AG09319 (cell line): ENCODE measurements at places on chromosomes 4 and X.
A peak's percentile ranks its signal among the peaks of the same experiment; 100 is the strongest.

- no peak for DNase-seq
These were observed 95.1 kb downstream of the TSPAN7 start for GRCh38 chrX:38656350-38656915.

GRCh38 chrX:80807606-80807991 lies 2.1 kb downstream of the BRWD3 start:
- DNase-seq, result no peak

DNA sequence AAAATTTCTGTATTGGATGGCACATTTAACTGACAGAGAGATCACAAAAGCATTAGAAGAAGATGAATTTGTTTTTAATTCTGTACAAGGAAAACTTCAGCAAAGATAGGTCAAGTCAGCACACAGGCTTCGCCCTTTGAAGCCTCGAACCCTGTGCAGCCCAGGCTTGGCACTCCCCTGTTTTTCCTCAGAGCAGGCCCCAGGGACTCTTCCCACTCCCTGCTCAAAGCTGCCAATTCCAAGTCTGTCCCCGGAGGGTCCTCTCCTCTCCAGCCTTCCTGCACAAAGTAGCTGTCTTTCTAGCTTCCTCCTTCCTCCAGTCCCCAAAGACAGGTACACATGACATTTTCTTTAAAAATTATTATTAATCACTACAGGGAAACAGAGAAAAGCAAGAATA lies 466.3 kb downstream of the PPARGC1A start:
- no peak for DNase-seq

- DNase-seq, result no peak
These were observed 2.2 kb downstream of the CCNB3 start for GRCh38 chrX:50206753-50207152.

DNA sequence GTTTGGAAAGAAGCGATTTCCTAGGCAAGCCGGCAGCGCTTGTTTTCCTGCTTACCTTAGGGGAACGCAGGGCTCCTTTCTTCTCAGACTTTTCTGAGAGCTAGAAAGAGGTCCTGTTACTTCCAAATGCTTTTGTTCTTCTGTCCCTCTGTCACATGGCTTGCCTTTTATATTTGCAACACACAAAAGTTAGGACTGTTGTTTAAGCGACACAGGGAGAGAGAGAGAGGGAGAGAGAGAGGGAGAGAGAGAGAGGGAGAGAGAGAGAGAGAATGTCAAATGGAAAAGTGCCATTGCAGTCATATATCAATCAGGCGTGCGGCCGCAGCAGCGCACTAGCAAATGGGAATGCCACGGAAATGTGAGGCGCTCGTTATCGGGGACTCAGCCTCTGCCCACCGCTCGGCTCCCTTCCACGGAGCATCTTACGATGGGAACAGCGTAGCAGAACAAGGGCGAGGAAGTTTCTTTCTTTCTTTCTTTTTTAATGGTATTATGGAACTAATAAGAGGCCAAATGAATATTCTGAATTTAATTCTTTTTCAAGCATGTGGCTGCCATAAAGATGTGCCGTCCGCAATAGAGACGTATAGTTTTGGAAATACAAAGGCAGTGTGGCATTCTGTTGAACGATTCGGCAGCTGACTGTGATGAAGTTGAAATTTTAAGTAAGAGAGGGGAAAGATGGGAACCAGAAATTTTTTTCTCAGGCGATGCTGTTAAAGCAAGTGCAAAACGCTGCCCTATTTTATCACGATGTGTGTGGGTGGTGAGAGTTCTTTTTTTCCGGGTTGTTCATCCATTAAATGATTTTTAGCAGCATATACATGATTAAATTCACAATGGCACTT lies at the start of gene NDP:
TSS of gene NDP (minus strand) at position 142 of the 851 bp plus-strand sequence. CDS start 14,745 bp downstream, outside the sequence.
- DNase-seq, result no peak

- no peak for DNase-seq
These were observed 1.8 kb upstream of the CXCL5 start for GRCh38 chr4:74000301-74000700.

- DNase-seq, result no peak
These were observed 676.8 kb upstream of the HS3ST1 start for GRCh38 chr4:12105519-12105918.

- no peak for DNase-seq
These were observed 140.3 kb downstream of the INPP4B start for GRCh38 chr4:142705820-142706219.

DNA sequence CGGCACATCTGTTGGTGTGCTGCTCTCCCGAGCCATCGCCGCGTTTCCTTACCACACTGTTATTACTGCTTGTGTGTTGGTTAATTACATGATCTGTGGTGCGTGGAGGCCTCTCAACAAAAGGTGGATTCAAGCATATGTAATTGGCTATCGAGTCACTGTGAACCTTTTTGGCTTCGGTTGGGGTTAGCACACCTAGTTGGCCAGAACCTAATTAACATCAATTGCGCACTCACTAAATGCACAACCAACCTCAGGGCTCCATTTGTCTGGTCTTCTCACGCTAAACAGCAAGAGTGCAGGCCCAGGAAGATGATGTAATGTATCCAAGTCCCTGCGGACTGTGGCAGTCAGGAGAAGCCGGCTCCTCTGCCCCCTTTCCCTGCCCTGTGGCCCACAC lies 17.4 kb downstream of the ENPP6 start:
- DNase-seq, result no peak

GRCh38 chrX:39309721-39310152 lies 508.5 kb downstream of the MID1IP1 start:
- no peak for DNase-seq

- no peak for DNase-seq
These were observed 38.3 kb upstream of the MAPK10 start for GRCh38 chr4:86398187-86398586.

GRCh38 chr4:8025668-8026067 lies 86.0 kb upstream of the AFAP1 start:
- no peak for DNase-seq

DNA sequence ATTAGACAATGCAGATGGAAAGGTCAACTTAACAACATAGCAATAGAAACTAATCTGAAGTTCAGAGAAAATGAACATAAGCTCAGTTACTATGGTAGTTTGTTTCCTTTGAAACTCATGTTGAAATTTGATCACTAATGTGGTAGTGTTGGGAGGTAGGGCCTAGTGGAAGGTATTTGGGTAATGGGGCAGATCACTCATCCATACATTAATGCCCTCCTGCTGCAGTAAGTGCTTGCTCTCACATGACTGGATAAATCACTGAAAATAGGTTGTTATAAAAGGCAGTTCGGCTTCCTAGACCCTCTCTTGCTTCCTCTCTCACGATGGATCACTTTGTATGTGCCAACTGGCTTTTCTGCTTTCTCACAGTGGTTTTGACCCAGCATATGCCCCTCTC lies 567.4 kb upstream of the GALNT7 start:
- DNase-seq, result no peak

- DNase-seq, result no peak
These were observed 106.4 kb upstream of the FTHL17 start for GRCh38 chrX:31178064-31178768.

DNA sequence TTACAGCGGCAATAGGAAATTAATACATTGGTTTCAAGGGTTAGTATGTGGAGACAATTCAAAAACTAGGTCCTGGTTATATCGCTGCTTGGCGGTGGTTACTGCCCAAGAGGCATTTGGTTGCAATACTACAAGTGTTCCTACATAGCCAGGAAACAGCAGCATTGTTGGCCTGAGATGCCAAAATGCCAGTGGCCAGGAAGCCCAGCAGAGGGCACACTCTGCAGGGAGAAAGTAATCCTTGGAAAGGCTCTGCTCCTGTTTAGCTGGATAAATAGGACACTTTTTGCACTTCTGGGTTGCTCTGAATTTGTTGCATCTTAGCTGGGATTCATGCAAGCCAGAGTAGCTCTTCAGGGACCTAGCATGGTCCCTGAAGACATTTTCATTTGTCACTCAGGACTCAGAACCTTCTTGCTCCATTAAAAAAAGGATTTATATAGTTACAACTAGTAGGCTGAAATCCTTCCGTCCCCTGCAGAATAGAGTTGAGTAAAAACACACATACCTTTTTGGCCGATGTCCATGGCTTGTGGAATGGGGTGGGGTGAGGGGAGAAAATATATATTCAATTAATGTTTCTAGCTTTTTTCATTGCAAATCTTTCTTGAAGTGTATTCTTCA lies 8.1 kb upstream of the GPR119 start:
- DNase-seq, result peak; percentile 16

GRCh38 chr4:154908168-154908567 lies 127.1 kb downstream of the RBM46 start:
- DNase-seq, result no peak
